Non-pigmented ciliary epithelial cell (primary cell): ENCODE measurements at places on chromosomes 1 and 21.
A peak's percentile ranks its signal among the peaks of the same experiment; 100 is the strongest.

GRCh38 chr1:44594871-44595735 is 79.2 kb downstream of the TMEM53 start:
- no peak for DNase-seq

- no peak for DNase-seq
Observed at GRCh38 chr1:157782931-157783330, 6.0 kb upstream of the FCRL2 start.

DNA sequence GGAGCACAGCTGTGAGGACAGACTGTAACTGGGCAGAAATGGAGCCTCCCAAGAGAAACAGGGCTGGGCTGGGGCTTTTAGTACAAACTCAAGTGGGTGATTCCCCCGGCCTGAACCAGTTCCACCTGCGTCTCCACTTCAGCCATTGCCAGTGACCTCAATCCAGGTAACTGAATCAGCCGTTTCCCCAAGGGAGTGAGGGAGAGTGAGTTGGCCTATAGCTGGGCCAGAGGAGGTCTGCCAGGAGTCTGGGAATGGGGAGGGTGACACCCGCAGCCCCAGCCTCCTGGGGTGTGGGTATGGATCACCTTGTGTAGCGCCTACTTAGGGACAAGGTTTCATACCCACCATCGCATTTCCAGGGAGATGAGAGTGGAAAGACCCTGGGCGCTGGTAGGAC is 8.5 kb downstream of the SLC26A9 start:
- no peak for DNase-seq

GRCh38 chr1:27445177-27445936 is 44.6 kb downstream of the WASF2 start:
- DNase-seq, result no peak

DNA sequence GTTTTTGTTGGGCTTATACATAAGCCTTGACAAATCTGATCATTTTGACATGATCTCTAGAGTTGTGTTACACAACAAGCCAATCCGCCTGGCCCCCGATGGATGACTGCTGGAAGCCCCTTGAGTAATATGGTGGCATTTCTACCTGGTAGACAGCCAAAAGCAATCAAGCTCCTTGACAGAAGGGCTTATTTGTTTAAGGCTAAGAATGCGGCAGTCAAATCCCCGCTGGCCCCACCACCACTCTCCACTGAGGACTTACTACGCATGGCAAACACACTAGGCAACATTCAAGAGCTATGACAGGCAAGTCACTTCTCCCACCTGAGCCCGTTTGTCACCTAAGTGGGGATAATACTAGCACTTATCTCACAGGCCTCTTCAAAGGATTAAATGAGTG is 33.4 kb upstream of the C1orf198 start:
- DNase-seq, result no peak

DNA sequence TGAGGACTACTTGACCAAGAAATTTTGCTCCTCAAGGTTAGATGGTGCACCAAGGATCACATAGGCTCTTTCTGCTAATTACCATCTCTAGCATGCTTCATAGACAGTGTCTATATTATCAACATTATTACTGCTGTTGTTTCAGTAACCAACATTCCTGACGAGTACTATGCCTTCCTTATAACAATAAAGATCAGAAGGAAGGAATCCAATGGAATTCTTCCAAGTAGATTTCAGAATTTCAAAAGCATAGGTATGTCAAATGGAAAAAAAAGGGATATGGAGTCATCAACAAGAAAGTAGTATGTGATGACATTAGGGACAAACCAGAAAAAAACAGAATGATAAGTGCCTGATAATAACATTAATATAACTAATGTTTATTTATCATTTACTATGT is 39.6 kb upstream of the LPGAT1 start:
- DNase-seq, result peak; percentile 17

DNA sequence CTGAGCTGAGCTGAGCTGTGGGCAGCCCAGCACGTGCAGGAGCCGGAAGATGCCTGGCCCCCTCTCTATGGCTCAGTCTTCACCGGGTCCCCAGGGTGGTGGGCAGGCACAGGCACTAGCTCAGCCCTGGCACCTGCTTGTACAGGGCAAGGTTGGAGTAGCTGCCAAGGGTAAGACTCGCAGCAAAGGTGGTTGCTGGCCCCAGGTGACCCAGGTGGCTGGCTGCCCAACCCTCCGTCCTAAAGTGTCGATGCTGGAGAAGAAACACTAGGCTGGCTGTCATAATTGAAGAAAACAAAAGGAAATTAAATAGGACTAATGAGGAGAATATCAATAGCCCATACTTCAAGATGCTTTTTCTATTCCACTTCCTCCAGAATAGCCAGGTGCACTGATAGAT is 77.1 kb upstream of the ACTL8 start:
- DNase-seq, result no peak

- no peak for DNase-seq
Observed at GRCh38 chr1:113990530-113990929, 11.3 kb downstream of the OLFML3 start.

- DNase-seq, result no peak
Observed at GRCh38 chr21:31988492-31989290, 115.9 kb downstream of the HUNK start.

DNA sequence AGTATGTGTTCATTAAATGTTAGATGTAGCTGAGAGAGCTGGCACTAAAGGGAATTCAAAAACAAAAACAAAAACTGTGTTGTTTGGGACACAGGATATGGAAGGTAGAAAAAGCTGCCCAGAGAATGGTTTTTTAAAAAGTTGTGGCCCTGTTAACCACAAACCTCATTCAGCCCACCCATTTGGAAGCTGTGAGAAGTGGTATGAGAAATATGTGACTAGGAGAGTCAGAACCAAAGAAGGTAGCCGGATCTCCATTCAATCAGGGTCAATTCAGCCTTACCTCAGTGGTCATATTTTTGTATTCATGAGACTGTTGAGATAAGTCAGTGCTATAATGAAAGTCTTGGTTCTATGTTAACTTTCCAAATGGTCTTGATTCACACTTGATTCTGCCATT is 29.8 kb upstream of the CACYBP start:
- DNase-seq, result peak; percentile 74

DNA sequence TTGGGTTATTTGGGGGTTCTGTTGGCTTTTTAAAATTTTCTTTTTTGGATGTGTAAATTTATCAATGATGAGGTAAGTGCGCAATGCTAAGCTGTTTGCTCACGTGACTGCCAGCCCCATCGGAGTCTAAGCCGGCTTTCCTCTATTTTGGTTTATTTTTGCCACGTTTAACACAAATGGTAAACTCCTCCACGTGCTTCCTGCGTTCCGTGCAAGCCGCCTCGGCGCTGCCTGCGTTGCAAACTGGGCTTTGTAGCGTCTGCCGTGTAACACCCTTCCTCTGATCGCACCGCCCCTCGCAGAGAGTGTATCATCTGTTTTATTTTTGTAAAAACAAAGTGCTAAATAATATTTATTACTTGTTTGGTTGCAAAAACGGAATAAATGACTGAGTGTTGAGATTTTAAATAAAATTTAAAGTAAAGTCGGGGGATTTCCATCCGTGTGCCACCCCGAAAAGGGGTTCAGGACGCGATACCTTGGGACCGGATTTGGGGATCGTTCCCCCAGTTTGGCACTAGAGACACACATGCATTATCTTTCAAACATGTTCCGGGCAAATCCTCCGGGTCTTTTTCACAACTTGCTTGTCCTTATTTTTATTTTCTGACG is 3.1 kb downstream of the OLIG2 start:
- no peak for DNase-seq

GRCh38 chr1:164671323-164671965 is 112.5 kb downstream of the PBX1 start:
- no peak for DNase-seq

DNA sequence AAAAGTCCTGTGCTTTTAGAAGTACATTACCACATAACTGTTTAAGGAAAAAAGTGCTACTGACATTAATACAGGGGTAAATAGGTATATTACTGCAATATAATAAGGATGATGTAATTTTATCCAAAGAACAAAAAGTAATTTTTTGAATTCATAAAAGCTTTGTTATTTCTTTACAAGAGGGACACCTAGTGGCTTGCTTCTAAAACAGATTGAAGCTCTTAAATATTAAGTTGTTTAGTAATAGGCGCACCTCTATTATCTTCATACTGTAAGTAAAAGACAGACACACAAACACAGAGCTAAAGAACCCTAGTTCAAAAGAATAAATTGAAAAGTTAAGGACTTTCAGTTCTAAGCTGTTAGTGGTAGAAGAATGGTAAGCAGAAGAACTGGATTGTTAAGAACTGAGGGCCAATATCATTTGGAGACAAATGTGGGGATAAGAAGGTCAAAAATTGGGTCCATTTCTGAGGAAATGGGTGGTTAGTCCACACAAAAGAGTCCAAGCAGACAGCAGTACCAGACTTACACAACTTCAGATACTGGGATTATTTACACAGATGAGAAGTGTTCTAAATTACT is 15.4 kb downstream of the ZNHIT6 start:
- DNase-seq, result peak; percentile 23

GRCh38 chr1:215439549-215439948 is 127.6 kb upstream of the KCTD3 start:
- no peak for DNase-seq

DNA sequence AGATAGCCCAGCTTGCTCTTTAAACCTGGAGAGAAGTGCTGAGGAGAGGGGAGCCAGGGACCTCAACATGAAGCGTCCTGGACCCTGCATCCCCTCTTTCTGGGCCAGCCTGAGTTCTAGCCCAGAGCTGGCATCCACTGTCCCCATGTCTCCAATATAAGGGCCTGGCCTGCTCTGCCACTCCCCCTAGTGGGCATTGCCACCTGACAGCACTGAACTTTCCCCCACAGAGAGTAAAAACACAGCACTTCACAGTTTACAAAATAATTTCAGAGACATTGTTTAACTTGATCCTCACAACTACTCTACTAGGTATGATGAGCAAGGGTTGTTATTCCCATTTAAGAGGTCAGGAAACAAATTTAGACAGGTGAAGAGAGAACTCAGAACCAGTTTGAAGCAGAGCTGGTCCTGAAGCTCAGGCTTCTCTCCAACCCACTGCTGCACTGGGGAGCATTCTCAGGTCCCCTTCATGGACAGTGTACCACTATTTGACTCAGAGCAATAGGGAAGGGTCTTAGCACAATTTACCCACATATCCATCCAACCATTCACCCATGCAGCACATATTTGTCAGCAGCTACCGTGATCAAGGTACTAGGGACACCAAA is 151.2 kb downstream of the DMRTA2 start:
- DNase-seq, result no peak

- no peak for DNase-seq
Observed at GRCh38 chr1:10986525-10986890, 25.9 kb upstream of the TARDBP start.

DNA sequence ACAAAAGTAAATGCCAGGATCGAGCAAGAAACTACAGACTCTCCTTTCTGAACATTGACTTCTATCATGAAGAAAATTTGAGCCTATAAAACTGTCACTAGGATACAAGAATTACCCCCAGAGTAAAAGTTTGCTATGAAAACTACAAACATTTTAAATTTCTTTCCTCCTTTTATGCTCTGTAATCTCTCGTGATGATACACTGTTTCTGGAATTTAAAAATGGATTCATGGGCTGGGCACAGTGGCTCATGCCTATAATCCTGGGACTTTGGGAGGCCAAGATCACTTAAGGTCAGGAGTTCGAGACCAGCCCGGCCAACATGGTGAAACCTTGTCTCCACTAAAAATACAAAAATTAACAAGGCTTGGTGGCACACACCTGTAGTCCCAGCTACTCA is 181.3 kb downstream of the ZNF281 start:
- no peak for DNase-seq

- peak; percentile 2 for DNase-seq
Observed at GRCh38 chr1:241240069-241240468, 116.9 kb downstream of the RGS7 start.

DNA sequence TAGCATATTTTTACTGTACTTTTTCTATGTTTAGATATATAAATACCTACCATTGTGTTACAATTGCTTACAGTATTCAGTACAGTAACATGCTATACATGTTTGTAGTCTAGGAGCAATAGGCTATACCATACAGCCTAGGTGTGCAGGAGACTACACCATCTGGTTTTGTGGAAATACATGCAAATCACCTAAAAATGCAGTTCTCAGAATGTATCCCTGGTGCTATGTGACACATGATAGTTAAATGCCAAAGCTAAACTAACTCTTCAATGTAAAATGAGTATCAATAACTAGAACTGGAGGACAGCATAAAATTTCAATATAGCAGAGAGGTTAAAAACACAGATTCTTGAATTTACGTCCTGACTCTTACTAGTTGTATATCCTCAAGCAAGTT is 14.8 kb downstream of the NUCKS1 start:
- no peak for DNase-seq

GRCh38 chr1:46183079-46183847 is 7.0 kb upstream of the P3R3URF start:
- peak; percentile 82 for DNase-seq

DNA sequence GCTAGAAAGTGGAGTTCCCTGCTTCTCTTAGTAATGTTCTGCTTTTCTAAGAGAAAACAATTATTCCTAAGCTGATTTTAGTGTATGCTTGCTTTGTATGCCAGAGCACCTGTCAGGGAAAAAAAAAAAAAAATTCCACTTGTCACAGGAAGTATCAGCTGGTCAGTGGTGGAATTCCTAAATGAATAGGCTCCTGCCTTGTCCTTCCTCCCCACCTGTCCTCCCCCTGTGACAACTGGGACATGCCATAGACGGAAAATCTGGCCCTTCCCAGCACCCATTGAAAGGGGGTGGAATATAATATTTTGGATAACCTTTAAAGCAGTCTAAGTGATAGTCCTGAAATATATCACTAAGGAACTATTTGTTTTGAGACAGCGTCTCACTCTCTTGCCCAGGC is 10.8 kb downstream of the FNDC5 start:
- DNase-seq, result no peak

- no peak for DNase-seq
Observed at GRCh38 chr1:6547301-6547700, 7.0 kb downstream of the NOL9 start.

DNA sequence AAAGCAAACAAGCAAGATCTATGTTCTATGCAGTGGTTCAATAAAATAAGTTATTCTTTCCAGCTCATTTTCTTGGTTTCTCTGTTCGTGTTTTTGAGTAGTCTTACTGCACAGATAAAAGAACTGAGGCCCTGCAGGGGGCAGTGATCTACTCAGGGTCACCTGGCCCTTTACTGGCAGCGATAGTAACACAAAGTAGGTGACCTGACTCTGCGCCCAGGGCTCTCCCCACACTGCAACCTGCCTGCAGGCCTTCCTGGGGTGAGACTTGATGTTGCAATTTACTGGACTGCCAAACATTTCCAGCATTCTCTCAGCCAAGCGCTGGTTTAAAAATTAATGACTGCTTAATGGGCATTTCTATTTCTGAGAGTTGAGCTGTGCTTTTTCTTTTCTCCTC is 110.3 kb downstream of the HUNK start:
- no peak for DNase-seq

- no peak for DNase-seq
Observed at GRCh38 chr1:155858800-155859233, 550 bp upstream of the SYT11 start.
